ENCODE measurements at places on chromosomes 5 and 9. TPM values are rescaled to one million over a fixed set of nuclear protein-coding genes. Genes with fewer than 3 reads are reported as not detected.
A peak's percentile ranks its signal among the peaks of the same experiment; 100 is the strongest.

- no peak for DNase-seq
Observed at GRCh38 chr5:120507800-120508463, 43.8 kb downstream of the PRR16 start.

ZNF367 gene
- total RNA-seq: 3.1 TPM

FAM219A gene
- 27.9 TPM for total RNA-seq

GRCh38 chr5:78058625-78059024 lies 235.9 kb downstream of the AP3B1 start:
- DNase-seq: no peak

NEUROG1 gene
- total RNA-seq: not detected

DNA sequence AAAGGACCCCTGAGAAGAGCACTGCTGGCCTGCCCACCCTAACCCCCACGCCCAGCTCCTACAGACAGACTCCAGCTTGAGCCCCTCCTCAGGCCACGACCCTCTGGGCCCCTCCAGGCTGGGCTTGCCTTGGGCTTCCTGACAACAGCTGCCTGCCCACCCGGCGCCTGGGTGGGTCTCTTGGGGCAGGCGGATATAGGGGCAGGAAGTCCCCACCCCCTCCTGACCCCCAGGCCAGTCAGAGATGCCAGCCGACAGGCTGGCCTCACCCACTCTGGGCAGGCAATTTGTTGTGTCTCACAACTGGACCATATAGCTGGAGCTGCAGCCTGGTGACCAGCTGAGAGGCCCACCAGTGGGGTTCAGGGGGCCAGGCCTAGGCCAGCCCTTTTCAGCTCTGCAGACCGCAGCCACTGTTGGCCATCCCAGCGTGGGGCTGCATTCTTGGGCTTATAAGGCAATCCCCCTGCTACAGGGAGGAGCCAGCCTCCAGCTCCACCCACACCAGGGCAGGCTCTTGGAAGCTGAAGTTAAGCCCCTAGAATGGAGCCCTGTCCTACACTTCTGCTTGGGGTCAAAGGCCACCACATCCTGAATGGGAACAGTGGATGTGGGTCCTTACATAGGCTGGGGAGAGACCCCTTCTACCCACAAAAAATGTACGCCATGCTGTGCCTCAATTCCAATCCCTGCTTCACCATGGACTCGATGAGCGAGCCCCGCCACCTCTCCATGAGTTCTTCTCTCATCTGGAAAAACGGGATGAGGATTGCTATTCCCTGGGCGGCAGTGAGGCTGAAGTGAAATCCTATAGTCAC lies 2.0 kb downstream of the PDLIM7 start:
- DNase-seq: peak; percentile 80

CCDC183 gene
- total RNA-seq: 1.1 TPM

DNA sequence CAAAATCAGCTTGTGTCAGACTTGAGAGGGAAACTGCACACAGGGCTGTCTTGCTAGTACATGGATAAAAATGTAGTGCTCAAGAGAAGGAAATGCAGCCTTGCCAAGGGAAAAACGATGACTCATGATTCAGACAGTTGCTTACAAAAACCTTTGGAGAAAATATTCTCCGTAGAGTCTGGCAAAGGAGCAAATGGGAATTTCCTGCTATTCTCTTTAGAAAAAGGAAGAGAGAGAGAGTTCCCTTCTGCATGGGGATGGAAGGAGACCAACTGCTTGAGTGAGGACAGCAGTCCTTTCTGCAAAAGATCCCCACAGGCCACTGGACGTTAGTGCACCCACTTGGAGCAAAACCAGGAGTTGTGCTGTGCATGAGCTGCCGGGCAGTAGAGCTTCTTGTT lies 7.6 kb downstream of the IFNB1 start:
- DNase-seq: peak; percentile 53

Measured in left cardiac atrium (tissue), 4 donors.